ENCODE measurements at places on chromosomes 7 and 10.

- peak; percentile 61 for DNase-seq
Measured at GRCh38 chr10:86671419-86671818, 3.1 kb downstream of the LDB3 start.

DNA sequence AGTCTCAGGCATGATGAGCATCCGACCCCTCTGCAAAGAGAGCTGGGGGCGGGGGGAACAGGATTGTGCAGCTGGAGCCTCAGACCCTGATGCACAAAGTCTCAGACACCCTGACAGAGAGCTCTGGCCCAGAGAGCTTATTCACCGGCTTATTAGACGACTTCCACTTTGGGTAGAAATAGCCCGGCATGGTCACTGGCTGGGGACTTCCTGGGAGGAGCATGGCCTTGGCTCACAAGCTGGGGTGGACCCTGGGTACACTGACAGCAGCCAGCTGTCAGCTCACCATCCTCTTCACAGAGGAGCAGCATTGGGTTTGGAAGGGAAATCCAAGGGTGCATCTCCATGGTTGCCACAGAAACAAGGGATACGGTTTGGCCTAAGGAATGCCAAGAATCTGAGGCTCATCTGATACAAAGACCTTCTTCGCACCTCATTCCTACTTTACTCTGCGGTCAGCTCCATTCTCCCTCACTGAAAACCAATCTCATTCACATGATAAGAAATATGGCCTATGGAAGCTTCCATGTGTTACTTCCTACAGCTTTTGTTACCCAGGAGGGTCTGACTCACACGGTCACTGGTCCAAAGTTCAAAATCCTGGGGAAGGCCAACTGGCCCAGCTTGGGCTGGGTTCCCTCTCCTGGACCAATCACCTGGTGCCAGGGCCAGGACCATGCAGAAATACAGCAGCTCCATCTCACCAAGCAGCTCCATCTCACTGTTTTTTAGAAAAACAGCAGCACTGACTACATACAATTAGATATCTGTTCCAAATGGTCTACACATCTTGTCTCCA lies 25.1 kb downstream of the ZNF467 start:
- DNase-seq: no peak

DNA sequence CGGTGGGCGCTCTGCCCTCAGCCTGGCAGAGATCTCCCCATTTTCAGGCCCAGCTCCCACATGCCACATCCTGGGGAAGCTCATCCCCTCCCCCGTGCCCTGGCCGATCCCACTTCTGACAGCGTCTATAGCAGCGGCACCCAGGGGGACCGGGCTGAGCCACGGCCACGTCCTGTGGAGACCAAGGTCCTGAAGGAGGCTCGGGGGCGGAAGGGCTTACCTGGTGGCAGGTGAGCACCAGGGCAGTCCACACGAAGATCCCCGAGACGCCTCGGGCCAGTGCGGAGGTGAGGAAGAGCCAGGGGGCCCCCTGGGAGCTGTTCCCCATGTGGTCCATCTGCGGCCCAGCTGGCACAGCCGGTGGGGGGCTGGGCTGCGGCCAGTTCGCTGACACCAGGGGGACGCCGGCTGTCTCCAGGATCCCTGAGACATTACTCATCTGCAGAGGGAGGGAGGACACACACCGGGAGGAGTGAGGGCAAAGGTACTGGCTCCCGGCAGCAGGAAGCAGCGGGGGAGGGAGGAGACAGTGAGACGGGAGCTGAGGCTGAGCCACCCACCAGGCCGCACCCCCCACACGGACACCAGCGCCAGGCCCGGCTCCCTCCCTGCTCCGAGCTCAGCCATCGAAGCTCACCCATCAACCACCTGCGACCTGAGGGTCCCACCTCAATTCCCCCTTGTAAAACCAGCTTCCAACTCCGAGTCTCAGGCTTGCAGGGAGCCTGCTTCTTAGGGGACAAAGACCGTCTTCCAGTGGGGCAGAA lies 776 bp downstream of the TMEM184A start:
- DNase-seq: peak; percentile 94

DNA sequence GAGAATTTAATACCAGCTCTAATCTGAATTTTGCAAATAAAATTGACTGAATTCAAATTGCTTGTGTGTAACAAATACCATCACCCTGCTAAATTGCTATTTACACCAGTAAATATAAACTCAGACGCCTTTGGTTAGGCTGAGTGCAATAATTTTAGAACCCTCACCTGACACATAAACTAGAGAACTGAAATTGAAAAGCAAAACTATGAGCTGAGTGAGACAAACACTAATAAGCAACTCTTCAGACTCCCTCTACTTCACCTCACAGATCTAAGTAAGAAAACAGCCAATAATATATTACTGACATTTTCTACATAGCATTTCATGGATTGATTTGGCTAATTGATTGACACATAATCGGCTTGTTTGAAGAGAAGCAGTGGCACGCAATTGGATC lies 621.2 kb downstream of the REEP3 start:
- no peak for DNase-seq

GRCh38 chr10:126177417-126178030 lies 210.8 kb downstream of the ADAM12 start:
- DNase-seq: no peak

DNA sequence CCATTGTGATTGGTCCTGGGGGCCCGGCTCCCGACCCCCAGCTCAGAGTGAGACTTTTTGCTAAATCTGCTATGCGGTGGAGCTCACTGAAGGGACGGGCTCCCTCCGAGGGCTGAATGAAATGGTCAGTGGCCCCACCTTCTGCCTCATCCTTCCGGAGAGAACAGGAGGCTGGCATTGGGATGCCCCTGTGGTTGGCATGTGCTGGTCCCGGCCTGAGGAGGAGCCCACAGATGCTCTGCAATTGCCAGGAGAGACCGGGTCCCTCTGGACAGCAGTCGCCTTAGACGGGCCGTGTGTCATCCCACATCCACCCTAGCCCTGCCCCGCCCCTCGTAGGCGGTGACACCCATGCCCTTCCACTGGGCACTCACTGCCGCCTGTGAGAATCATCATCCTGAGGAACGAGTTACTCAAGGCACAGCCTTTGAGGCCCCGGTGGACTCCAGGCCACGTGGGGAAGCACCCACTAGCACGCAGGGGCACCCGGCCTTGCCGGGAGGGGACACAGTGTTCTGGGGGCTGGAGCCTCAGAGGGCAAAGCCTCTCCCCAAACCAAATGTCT lies 21.2 kb upstream of the DPYSL4 start:
- DNase-seq: no peak

- DNase-seq: no peak
Measured at GRCh38 chr10:44437840-44438511, 53.1 kb upstream of the CXCL12 start.

- no peak for DNase-seq
Measured at GRCh38 chr10:110215286-110216170, 8.1 kb downstream of the MXI1 start.

DNA sequence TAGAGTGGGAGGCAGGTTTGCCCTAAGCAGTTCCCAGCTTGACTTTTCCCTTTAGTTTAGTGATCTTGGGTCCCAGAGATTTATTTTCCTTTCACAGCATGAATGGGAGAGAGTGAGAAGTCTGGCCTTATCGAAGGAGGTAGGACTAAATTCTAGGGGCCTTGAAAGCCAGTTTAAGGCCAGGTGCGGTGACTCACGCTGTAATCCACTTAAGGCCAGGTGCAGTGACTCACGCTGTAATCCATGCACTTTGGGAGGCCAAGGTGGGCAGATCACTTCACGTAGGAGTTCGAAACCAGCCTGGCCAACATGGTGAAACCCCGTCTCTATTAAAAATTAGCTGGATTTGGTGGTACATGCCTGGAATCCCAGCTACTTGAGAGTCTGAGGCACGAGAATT lies 392.2 kb downstream of the ACTR3B start:
- DNase-seq: no peak

DNA sequence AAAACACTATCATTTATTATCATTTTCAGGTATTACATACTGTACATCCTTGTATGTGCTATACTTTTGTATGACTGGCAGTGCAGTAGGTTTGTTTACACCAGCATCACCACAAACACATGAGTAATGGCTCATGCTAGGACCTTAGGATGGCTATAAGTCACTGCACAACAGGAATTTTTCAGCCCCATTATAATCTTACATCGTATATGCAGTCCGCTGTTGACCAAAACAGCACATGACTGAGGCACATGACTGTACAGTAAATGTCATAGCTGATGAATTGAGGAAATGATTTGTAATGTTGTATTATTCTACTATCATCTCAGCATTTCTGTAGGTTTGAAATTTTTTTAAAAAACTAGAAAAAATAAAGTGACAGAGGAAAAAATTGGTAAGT lies 38.6 kb downstream of the BPGM start:
- no peak for DNase-seq

GRCh38 chr7:139570119-139570518 lies 46.6 kb downstream of the CLEC2L start:
- no peak for DNase-seq

GRCh38 chr10:79073784-79074432 lies 5.1 kb downstream of the ZMIZ1 start:
- DNase-seq: peak; percentile 79

DNA sequence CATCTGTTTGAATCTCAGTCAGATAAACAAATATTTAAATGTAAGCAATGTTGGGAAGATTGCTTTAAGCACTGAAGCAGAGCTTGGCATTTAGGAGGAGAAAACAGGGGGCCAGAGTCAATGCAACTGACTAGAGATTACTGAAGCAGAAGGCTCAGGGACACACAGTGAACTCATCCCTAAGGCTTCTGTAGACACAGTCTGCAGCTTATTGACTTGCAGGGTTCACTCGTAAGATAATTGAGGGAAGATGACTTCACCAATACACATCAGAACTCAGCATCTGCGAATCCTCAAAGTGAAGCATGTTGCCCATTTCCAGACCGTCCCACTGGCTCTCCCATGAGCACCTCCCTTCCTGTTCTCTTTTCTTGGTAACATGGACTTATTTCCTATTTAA lies 363.4 kb upstream of the PFKP start:
- no peak for DNase-seq

GRCh38 chr7:37013771-37014170 lies 289.5 kb upstream of the AOAH start:
- DNase-seq: no peak

GRCh38 chr7:80410081-80410480 lies 101.8 kb downstream of the GNAT3 start:
- no peak for DNase-seq

GRCh38 chr10:13801156-13801906 lies 214.6 kb downstream of the PRPF18 start:
- DNase-seq: no peak

GRCh38 chr10:71080381-71081228 lies 131.8 kb upstream of the UNC5B start:
- DNase-seq: no peak

DNA sequence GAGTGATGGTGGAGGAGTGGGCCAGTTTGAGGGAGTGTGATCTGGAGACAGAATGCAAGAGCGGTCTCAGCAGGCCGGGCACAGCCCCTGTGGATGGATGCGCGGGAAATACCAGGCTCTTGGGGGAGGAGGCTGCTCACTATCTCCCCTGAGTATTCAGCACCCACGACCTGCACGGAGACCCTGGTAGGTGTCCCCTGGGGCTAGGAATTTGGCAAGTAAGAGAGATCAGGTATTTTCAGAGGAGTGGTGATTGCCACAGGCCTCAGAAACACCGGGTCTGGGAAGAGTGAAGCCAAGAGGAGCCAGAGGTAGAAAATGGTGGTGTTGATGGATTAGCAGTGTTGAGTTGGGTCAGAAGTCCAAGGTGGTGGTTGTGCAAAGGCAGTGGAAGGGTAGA lies 426.3 kb downstream of the PAXIP1 start:
- no peak for DNase-seq

DNA sequence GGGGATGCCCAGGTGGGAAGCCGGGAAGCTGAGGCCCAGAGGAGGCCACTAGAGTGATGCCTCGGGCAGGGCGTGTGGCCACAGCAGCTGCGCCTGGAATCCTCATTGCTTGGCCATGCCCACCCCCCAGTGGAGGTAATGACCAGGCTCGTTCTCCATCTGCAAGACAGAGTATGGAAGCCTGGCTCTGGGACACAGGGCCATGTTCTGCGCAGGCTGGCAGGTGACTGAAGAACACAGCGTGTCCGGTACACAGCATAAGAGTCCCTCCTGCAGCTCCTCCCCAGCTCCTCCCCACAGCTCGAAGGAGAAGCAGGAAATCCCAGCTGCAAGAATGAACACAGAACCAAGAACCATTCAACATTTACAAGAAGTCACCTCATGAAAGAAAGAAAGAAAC lies 64.8 kb downstream of the SMURF1 start:
- no peak for DNase-seq

DNA sequence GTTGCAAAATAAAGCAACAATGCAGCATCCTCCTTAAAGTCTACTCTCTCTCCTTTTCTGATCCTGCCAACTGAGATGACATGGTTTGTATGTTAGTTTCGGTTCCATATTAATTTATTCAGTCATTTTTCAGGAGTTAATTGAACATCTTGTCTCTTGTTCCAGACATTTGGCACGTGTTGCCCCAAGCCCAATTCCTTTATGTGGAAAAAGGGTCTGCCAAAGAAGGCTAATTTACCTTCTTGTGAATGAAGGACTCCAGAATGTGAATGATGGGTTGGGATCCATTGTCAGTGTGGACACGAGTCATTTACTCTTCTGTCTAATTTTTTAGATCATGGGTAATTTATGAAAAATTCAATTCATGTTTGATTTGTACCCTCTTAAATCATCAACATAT lies 350.9 kb upstream of the LRGUK start:
- DNase-seq: no peak

- no peak for DNase-seq
Measured at GRCh38 chr7:77702968-77703472, 6.8 kb downstream of the RSBN1L start.

DNA sequence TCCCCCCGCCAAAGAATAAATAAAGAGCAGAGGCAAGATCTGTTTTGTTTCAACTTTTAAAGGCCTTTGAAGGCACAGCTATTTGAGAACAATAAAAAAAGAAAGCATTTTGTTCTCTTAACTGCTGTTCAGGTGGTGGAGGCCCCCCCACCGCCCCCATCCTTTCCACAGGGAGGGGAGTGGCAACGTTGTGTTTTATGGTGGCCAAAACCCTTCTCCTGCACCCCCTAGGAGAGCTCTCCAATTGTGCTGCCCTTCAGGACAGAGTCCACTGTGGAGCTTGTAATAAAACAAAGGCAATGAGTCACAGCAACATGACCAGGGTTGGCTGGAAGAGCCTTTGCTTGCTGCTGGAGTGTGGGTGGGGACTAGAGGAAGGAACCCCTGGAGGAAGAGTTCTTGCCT lies 987.9 kb downstream of the KCNMA1 start:
- no peak for DNase-seq

- no peak for DNase-seq
Measured at GRCh38 chr10:115001506-115002381, 63.7 kb downstream of the TRUB1 start.

All from Calu3 (cell line).